ENCODE measurements at places on chromosomes 6 and 20.

GRCh38 chr6:170057034-170057734 is 233.7 kb downstream of the DLL1 start:
- DNase-seq: no peak

GRCh38 chr20:63429992-63430391 is 42.5 kb downstream of the KCNQ2 start:
- no peak for DNase-seq

DNA sequence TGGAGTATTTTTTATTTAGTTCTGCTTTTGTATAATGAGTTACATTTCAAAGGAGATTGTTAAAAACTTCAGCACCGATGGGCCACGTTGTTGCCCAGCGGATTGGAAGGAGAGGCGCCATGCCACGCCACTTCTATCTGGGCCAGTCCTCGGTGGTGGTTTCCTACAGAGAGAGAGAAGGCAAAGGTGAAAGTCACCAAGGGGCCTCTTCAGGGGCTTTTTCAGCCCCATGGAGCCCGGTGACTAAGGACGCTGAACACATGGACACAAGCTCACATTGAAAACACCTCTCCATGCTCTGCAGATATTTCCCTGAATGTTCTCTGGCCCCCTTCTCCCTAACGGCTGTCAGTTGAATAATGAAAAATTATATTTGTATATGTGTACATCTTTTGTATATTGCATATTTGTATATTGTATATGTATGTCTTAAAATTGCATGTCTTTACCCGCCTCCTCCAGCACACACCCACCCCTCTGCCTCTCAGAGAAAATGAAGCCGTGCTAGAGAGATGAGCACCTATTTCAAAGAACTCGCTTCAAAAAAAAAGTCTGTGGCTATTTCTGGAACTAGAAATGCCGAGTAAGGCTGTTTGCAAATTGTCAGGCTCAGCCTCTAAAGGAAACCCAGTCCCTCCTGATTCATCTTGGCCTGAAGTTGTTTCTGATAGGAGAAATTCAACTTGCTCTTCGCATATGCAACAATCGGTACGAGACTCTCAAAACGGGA is 91.9 kb upstream of the CDH4 start:
- DNase-seq: no peak

DNA sequence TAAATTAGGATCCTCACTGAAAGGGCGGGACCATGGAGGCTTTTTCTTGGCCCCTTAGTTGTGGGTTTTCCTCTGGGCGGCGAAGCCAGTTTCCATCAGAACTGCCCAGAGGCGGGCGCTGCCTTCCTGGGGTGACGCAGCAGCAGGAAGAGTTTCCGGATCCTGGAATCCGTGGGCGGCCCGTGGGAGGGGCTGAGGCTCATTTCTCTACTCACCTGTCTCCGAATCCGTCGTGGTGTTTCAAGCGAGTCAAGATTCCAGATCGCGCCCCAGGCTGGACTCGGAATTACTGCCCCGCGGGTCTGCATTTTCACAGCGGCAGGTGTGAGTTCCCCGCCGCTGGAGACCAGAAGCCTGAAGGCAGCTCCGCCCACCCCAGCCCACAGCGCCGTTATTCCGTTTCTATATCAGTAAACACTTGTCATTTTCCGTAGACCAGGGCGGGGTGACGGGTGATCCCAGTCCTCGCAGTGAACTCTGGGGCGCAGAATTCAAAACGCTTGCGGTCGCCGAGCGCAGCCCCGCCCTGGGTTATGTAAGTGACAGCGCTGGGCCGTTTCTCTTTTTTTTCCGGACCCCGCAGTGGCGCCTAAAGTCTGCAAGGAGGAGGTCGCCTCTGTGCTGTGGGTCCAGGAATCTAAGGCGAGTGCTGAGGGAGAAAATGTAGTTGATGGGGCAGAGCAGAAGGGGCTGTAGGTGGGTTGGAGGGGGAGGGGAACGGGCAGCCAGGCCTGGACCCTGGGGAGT is 27.2 kb upstream of the POU5F1 start:
- peak; percentile 93 for DNase-seq

DNA sequence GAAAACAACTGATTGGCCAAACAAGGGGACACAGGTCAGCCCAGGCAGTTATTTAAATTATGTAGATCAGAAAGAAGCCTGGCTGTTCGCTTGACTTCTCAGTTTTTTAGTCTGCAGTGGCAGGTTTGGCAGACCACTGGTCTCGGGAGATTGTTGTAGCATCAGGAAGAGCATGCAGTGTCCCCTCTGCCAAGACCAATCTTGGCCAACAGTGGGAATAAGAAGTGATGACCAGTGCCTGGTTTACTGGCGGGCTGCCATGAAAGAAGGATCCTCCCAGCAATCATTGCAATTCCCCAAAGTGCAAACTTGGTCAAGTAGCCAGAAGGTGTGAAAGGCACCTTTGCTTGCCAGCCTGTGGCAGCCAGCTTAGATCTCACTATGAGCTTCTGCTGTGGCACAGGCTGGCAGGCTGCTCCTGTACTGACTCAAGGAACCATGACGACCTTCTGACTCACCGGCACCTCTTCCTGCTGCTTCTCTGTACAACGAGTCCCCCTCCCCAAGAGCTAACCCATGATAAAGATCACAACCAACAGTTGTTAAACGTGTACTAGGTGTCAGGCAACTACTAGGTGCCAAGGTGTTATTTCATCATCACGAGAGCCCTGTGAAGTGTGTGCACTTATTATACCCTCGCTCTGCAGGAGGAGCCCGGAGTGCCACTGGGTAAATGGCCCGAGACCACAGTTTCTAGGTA is 76.8 kb upstream of the DUSP22 start:
- peak; percentile 96 for DNase-seq

- DNase-seq: no peak
Observed at GRCh38 chr20:20446425-20447015, 78.6 kb downstream of the INSM1 start.

- DNase-seq: no peak
Observed at GRCh38 chr6:35640017-35640664, 48.6 kb downstream of the FKBP5 start.

GRCh38 chr6:64081453-64081852 is 445.9 kb downstream of the PHF3 start:
- DNase-seq: peak; percentile 0

DNA sequence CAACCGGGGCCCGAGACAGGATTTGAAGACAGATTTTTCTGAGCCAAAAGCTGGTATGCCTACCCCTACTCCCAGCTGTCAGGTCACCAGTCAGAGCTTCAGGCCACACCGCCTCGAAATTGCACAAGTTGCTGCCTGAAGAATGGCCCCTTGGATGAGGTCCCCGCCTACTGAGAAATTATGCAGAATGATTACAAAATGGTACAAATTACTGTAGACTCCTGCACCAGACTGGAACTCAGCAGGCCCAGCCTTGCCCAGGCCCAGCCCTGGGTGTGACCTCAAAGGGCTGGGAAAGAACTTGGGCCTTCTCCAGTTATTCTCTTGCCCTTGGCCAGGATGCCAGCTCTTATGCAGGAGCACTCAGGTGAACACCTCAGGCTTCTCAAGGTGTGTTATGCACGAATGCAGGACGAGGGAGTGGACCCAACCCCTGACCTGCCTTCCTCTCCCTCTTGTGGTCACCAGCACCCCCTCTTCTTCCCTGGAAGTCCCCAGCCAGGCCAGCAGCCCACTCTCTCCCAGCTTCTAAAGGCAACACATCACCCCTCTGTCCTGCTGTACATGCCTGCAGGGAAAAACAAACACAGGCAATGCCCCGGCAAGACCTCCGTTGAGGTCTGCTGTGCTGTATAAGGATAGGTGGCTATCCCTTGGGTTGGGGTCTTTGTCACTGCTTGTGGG is 88.7 kb upstream of the NAA20 start:
- DNase-seq: no peak

DNA sequence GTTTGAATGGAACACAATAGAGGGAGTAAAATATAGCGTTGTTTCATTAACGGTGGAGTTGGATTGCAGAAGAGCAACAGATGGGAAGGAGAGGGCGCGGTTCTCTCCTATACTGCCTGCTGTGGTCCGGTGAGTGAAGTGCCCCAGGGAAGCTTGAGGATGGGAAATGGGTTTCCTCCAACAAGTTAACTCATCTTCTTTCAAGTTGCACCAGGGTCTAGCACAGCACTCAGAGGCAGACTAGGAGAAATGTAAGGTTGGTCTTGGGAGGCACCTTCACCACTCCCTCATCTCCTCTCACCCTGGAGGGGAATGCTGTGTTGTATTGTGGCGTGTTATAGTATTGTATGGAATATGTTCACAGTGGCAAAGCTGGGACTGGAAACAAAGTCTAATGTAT is 96.9 kb upstream of the SLC24A3 start:
- no peak for DNase-seq

GRCh38 chr6:107843400-107843799 is 19.3 kb upstream of the SCML4 start:
- no peak for DNase-seq

GRCh38 chr6:140581601-140582000 is 1207.2 kb upstream of the CITED2 start:
- DNase-seq: peak; percentile 75

DNA sequence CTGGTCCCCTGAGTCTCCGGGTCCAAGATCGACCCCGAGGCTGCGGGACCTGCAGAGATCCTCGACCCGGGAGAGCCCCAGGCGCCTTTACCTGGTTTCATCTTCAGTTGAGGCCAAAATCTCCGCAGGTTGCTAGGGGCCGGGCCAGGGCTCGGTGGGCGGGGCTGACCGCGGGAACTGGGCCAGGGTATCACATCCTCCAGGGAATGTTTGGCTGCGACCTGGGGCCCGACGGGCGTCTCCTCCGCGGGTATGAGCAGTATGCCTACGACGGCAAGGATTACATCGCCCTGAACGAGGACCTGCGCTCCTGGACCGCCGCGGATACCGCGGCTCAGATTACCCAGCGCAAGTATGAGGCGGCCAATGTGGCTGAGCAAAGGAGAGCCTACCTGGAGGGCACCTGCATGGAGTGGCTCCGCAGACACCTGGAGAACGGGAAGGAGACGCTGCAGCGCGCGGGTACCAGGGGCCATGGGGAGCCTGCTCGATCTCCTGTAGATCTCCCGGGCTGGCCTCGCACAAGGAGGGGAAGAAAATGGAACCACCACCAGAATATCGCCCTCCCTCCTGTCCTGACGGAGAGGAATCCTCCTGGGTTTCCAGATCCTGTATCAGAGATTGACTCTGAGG is 53.8 kb upstream of the POLR1H start:
- no peak for DNase-seq

DNA sequence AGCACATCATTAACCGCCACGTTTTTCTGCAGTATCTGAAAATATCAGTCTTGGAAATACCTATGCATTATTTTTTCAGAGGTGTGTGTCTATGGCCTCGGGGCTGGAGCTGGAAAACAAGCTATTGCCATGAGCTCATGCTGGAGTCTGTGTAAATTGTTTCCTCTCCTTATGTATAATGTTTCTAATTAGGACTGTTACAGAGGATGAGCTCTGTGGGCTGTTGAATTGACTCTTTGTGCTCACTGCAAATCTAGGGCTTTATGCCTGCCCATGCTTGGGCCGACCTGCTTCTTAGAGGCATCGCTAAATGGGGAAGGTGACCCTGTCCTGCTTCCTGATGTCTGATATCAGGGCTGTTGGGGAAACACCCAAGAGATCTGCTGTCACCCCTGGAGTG is 80.8 kb upstream of the SLC22A16 start:
- no peak for DNase-seq

- no peak for DNase-seq
Observed at GRCh38 chr6:56055081-56055704, 179.8 kb upstream of the BMP5 start.

DNA sequence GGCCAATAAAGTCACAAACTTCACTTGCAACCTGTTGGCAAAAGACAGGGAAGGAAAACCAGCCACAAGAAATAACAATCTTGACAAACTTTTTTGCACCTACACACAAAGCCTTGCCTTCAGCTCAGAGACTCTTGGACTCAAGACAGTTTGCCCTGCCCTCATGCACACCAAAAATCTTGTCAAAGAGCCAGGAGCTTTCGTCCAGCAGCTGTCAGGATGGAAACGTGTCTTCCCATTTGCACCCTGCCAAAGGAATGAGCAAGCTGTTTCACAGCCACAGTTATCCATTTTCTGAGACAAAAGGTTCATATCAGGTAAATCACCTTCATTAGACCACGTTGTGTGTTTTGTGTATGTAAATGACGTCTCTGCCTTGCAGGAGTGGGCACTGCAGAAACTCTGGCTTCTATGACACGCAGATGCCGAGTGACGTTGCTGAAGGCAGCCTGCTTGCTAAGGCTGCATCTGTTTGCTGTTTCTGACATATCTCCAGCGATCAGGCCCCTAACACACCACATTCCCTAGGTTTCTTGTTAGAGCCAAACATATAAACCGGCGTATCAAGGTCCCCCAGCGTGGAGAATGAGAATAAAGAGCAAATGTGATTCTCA is 193.4 kb downstream of the SYNDIG1 start:
- no peak for DNase-seq

DNA sequence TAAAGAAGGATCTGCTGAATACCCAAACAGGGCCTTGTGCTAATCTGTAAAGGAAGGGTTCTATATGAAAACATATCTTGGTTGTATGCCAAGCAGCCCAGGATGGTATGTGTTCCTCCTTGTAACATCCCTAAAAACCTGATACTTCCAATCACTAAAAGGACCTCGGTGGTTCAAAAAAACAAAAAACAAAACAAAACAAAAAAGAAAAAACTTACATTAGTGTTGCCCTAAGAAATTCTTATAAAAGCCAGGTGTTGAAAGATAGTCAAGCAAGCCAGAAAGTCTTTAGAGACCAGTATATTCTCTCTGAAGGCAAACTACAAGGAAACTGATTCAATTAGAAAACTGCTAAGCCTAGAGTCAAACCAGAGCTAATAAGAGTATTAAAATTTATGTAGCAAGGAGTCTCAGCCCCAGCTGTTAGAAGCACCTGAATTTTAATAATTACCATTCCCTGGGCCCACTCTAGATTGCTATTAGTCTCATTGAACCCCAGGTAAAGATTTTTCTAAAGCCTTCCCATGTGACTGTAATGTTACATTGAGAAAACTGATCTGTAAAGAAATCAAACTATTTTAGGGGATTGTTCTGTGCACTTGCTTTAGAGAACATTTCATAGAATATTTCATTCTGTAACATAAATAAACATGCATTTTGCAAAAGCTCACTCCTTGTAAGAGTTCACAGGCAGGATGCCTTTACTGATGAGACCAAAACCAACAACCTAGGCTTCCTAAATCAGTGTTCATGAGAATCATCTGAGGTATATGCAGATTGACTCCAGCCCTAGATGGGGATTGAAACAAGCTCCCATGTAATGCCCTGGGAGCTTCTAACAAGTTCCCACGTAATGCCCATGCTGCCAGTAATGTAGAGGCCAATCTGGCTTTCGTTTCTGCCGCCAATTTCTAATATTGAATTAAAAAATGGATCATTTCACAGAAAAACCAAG is 95.2 kb upstream of the BTN3A2 start:
- peak; percentile 53 for DNase-seq

DNA sequence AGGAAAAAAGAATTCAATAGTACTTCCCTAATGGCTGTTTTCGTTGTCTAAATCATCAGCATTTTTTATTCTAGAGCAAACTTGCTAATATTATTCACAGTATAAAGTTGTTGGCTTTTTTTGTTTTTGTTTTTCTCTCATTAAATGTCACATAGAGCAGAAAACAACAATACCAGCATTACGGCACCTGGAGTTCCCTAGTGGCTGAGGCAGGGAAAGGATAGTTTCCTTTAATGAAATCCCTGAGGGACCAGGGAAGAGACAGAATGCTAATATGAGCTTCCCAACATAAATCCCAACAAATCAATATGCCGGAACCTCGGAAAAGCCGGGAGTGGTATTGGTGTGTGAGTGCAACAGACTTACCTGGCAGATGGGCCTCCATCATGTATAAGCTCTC is 235.2 kb upstream of the ASCC3 start:
- DNase-seq: no peak

- DNase-seq: no peak
Observed at GRCh38 chr6:168577496-168577895, 136.5 kb downstream of the SMOC2 start.

GRCh38 chr6:120005292-120005976 is 655.9 kb upstream of the MAN1A1 start:
- DNase-seq: no peak

GRCh38 chr6:9138936-9139335 is 703.6 kb upstream of the SLC35B3 start:
- DNase-seq: no peak

All from activated CD4-positive, alpha-beta T cell treated with anti-CD3 and anti-CD28 coated beads, Interleukin-2, Interleukin-4, amounts not matched to agents 100 ng/mL and 50 ng/mL, durations not matched to agents 16 hours and 8 hours (primary cell).